ENCODE measurements at places on chromosomes 2 and 18. TPM values are rescaled to one million over a fixed set of nuclear protein-coding genes. Genes with fewer than 3 reads are reported as not detected.

The ITSN2 gene
- 9.4 TPM for polyA plus RNA-seq

The ZNF514 gene
- polyA plus RNA-seq: 4.2 TPM

GRCh38 chr2:64300066-64300465 is 153.9 kb upstream of the LGALSL start:
- no peak overlapping the region for H3K4me3 ChIP-seq
- no peaks in the 10 kb centered on the region for H3K4me1 ChIP-seq
- H3K27me3 ChIP-seq: no peaks in the 10 kb centered on the region
- no peak for DNase-seq
- no peak overlapping the region for H3K27ac ChIP-seq
- no peaks in the 10 kb centered on the region for H3K36me3 ChIP-seq

DNA sequence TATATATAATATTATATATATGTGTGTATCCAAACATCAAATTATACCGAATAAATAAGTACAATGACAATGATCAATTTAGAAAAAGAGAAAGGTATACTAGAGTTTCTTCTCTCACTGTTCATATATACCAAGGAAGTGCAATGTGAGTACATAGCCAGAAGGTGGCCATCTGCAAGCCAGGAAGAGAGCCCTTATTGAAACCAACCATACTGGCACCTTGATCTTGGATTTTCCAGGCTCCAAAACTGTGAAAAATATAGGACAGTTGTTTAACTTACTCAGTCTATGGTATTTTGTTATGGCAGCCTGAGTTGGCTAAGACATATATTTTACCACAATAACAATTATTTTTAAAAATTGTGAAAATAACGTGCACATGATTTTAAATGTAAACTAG is 1490.2 kb upstream of the SLC39A10 start:
- no peak overlapping the region for H3K4me3 ChIP-seq
- no peaks in the 10 kb centered on the region for H3K27me3 ChIP-seq
- H3K36me3 ChIP-seq: no peaks in the 10 kb centered on the region
- no peak for DNase-seq
- no peaks in the 10 kb centered on the region for H3K4me1 ChIP-seq

GRCh38 chr2:20141056-20141762 is 83.7 kb downstream of the SDC1 start:
- no peak for DNase-seq
- no peaks in the 10 kb centered on the region for H3K4me1 ChIP-seq
- no peaks in the 10 kb centered on the region for H3K27me3 ChIP-seq

DNA sequence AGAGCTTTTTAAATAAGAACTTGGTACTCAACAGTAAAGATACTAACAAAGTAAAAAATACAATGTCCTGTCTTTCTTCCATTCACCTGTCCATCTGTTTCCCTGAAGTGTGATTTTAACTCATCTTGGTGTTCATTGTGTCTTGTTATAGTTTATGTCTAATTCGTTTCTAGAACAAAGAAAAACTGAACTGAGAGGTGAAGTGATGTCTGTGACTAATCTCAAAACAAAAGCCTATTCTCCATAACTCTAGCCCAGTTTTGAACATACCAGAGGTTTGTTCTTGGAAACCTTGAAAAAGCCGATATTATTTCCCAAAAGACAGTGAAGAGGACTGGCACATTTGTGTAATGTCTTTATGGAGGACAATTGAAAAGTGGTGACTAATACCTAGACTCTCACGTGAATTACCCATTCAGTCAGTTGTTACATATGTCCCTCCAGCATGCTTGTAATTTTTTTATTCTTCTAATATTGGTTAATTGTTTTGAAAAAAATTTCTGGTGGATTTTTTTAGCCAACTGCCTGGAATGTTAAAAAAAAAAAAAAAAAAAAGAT is 725.8 kb downstream of the SATB2 start:
- H3K27ac ChIP-seq: no peak overlapping the region
- H3K36me3 ChIP-seq: no peaks in the 10 kb centered on the region
- DNase-seq: no peak

GRCh38 chr2:71672826-71673795 is 219.8 kb downstream of the DYSF start:
- no peaks in the 10 kb centered on the region for H3K27me3 ChIP-seq
- H3K4me3 ChIP-seq: no peak overlapping the region
- no peak overlapping the region for H3K27ac ChIP-seq
- H3K4me1 ChIP-seq: no peaks in the 10 kb centered on the region
- no peaks in the 10 kb centered on the region for H3K36me3 ChIP-seq
- no peak for DNase-seq

GRCh38 chr18:6561420-6561861 is 146.7 kb upstream of the L3MBTL4 start:
- H3K27ac ChIP-seq: no peak overlapping the region
- H3K4me1 ChIP-seq: peaks cover 5% of the 10 kb centered on the region
- H3K36me3 ChIP-seq: no peaks in the 10 kb centered on the region
- no peak overlapping the region for H3K4me3 ChIP-seq
- DNase-seq: no peak

The ASB18 gene
- polyA plus RNA-seq: not detected

DNA sequence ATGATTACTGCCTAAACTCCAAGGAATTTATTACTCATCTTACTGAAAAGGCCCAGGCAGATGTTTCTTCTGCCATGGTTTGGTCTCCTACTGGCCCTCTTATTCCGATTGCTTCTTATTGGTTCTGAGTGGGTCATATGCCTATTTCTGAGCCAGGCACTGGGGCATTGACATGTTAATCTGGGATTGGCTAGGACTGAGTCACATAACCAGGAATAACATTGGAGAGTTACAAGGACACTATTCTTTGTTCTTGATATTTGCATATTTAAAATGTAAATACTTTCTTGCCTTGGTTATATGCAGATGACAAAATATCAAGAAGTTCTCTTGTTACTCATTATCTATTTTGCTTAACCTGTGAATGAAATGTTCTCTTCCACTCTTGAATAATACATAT is 534.4 kb upstream of the SLC39A10 start:
- H3K27ac ChIP-seq: no peak overlapping the region
- no peaks in the 10 kb centered on the region for H3K27me3 ChIP-seq
- H3K36me3 ChIP-seq: no peaks in the 10 kb centered on the region
- no peak for DNase-seq

GRCh38 chr2:238763471-238763995 is 84.4 kb upstream of the TWIST2 start:
- H3K4me1 ChIP-seq: no peaks in the 10 kb centered on the region
- DNase-seq: no peak
- H3K27ac ChIP-seq: no peak overlapping the region
- no peaks in the 10 kb centered on the region for H3K36me3 ChIP-seq
- H3K27me3 ChIP-seq: no peaks in the 10 kb centered on the region

- H3K27ac ChIP-seq: no peak overlapping the region
- H3K4me3 ChIP-seq: no peak overlapping the region
- DNase-seq: no peak
- no peaks in the 10 kb centered on the region for H3K27me3 ChIP-seq
Observed at GRCh38 chr18:23810396-23810795, 121.1 kb downstream of the LAMA3 start.

GRCh38 chr2:153222231-153223165 is 256.1 kb downstream of the RPRM start:
- H3K27ac ChIP-seq: no peak overlapping the region
- H3K4me3 ChIP-seq: no peak overlapping the region
- H3K36me3 ChIP-seq: no peaks in the 10 kb centered on the region
- no peaks in the 10 kb centered on the region for H3K27me3 ChIP-seq
- no peak for DNase-seq
- no peaks in the 10 kb centered on the region for H3K4me1 ChIP-seq

DNA sequence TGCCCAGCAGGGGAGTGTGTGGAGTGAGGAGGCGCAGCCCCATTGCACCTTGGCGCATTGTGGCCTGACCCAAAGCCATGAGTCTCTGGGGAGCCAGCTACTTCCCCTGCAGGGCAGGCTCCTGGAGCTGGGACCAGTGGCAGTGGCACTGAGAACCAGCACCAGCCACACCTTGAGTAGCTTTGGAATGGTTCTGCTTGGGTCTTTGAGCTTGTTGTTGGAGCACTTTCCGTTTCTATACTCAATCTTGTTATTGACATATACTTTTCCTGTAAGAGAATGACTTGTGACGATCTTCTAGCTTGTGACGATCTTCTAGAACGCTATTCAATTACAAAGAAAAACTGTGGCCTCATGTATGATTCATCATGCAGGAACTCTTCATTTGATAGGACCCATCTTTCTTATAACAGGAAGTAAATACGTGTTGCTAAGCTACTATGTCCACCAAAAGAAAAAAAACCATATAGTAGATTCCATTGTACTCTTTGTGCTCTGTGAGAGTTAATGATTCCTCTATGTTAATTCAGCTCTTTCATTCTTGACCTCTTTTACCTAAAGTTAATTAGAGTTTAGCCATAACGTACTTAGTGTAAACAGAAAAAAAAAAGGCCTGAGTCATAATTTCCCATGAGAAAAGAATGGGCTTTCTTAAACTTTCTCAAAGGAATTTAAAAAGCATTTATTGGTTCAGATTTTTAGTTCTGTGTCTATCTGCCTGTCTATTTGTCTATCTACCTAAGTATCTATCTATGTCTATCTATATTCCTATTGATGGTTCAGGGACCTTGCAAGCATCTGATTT is 113.1 kb downstream of the GATA6 start:
- no peaks in the 10 kb centered on the region for H3K4me1 ChIP-seq
- no peaks in the 10 kb centered on the region for H3K36me3 ChIP-seq
- no peak overlapping the region for H3K27ac ChIP-seq
- no peak for DNase-seq
- H3K4me3 ChIP-seq: no peak overlapping the region

The TXNDC2 gene
- polyA plus RNA-seq: 0.11 TPM

DNA sequence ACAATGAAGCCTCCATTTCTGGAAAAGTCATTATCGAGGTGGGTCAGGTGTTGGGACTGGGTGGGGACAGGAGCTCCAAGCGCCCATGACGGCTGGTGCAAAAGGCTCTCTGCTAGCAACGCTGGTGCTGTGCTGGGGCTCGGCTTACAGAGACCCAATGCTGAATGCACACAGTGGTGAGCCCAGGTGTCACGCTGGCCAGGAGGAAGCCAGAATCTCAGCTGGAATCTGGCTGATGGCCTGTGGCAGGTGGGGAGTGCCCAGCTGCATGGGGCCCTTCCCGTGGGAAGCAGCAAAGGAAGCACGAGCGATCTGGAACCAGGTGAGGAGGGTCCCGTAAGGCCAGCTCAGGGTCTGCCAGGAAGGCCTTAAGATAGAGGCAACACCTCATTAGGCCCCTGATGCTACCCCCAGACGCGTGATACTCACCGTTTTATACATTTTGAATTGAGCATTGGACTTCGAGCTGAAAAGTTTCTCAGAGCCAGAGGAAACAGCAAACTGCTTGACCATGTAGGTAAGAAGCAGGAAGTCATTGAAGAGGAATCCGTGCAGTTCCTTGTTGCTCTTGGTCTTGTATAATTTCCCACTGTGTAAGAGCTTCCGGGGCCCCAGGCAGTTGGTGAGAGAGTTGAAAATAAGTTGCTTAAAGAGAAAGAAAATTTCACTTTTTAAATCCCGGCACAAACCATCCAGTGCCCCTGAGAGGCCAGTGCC is 34.7 kb downstream of the FAM228A start:
- no peak overlapping the region for H3K27ac ChIP-seq
- no peak for DNase-seq
- no peaks in the 10 kb centered on the region for H3K36me3 ChIP-seq
- no peaks in the 10 kb centered on the region for H3K27me3 ChIP-seq

The TMBIM1 gene
- 36.8 TPM for polyA plus RNA-seq

DNA sequence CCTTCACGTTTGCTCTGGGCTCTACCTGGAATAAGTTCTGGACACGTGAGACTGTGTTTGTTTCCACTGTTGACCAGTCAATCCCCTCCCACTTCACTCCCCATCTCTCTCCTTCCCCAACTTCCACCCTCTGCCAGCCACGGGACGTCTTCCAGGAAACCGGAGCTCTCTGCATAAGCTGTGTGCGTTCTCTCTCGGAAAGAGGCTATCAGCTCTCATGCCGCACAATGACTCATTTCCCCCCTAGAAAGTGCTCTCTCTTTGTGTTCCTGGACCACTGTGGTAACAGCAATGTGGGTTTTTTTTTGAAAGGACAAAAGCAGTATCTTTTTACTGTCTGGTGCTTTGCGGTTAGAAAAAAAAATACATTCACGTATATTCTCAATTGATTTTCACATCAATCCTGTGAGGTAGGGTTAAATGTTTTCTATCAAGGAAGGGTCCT is 10.2 kb downstream of the PROKR1 start:
- no peaks in the 10 kb centered on the region for H3K36me3 ChIP-seq
- H3K4me3 ChIP-seq: no peak overlapping the region
- no peaks in the 10 kb centered on the region for H3K27me3 ChIP-seq
- no peaks in the 10 kb centered on the region for H3K4me1 ChIP-seq
- no peak overlapping the region for H3K27ac ChIP-seq

GRCh38 chr2:161421686-161422085 is 5.6 kb downstream of the TBR1 start:
- H3K27me3 ChIP-seq: peaks cover 95% of the 10 kb centered on the region
- H3K4me3 ChIP-seq: no peak overlapping the region
- DNase-seq: no peak
- peaks cover 14% of the 10 kb centered on the region for H3K4me1 ChIP-seq

The GPBAR1 gene
- polyA plus RNA-seq: 0.59 TPM

DNA sequence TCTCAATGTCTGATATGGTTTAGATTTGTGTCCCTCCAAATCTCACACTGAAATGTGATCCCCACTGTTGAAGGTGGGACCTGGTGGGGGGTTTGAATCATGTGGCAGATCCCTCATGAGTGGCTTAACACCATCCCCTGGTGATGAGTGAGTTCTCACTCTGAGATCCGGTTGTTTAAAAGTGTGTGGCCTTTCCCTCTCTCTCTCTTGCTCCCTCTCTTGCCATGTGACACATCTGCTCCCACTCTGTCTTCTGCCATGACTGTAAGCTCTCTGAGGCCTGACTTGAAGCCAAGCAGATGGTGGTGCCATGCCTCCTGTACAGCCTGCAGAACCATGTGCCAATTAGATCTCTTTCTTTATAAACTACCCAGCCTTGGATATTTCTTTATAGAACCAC is 108.8 kb downstream of the RBMS1 start:
- no peak for DNase-seq
- H3K4me1 ChIP-seq: peaks cover 22% of the 10 kb centered on the region
- H3K27me3 ChIP-seq: no peaks in the 10 kb centered on the region
- no peak overlapping the region for H3K4me3 ChIP-seq
- no peaks in the 10 kb centered on the region for H3K36me3 ChIP-seq

DNA sequence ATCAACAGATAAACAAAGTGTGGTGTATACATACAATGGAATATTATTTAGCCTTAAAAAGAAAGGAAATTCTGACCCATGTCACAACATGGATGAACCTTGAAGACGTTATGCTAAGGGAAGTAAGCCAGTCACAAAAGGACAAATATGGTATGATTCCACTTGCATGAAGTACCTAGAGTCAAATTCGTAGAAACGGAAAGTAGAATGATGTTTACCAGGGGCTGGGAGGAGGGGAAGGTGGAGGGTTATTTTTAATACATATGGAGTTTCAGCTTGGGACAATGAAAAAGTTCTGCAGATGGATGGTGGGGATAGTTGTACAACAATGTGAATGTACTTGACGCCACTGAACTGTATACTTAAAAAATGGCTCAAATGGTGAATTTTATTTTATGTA is 3.3 kb upstream of the DES start:
- peaks cover 22% of the 10 kb centered on the region for H3K27me3 ChIP-seq
- no peak overlapping the region for H3K4me3 ChIP-seq
- peaks cover 9% of the 10 kb centered on the region for H3K4me1 ChIP-seq
- H3K27ac ChIP-seq: no peak overlapping the region
- no peaks in the 10 kb centered on the region for H3K36me3 ChIP-seq
- no peak for DNase-seq

Data from H1 (cell line).